ENCODE measurements at places on chromosomes 1 and 21.

GRCh38 chr1:232066521-232066920 is 439.9 kb downstream of the DISC1 start:
- DNase-seq = no peak

DNA sequence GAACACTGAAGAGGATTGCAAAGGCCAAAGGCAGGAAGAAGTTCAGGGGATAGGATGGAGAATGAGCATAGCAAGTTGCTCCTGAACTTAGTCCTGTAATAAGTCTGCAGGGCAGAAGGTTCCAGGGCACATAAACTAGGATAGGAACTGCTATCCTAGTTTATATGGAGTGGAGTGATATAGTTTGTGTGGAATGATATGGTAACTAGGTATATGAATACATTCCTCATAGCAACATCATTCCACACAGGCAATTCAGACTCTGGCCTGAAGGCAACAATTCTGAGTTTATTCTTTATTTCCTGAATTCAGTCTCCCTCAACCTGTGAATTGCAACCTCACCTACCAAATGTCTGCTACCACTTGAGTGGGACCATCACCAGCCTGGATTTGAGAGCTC is 154.9 kb upstream of the GREM2 start:
- no peak for DNase-seq

GRCh38 chr1:15254559-15254958 is 7.5 kb downstream of the FHAD1 start:
- DNase-seq = no peak

- DNase-seq = no peak
These were observed 13.3 kb upstream of the PDC start for GRCh38 chr1:186474208-186474607.
